ENCODE measurements at places on chromosomes 7 and 10.

GRCh38 chr7:27433581-27433980 lies 191.0 kb downstream of the EVX1 start:
- no peak for DNase-seq

DNA sequence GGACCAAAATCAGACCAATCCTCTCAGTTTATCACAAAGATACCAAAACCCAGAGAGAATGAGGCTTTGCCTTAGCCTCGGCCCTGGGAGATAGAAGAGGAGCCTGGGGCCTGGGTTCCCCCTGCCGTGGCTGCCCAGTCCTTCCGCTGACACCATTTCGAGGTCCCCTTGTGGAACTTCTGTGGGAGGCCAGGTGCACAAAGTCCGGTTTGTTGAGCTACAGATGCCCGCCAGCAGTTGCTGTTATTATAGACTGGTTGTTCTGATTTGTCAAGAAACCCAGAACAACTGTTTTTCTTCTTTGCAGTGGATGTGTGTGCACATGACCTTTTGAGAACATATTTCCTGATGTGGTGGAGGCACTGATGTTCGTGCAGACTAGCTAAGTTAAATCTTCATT lies 47.6 kb downstream of the CUX1 start:
- no peak for DNase-seq

DNA sequence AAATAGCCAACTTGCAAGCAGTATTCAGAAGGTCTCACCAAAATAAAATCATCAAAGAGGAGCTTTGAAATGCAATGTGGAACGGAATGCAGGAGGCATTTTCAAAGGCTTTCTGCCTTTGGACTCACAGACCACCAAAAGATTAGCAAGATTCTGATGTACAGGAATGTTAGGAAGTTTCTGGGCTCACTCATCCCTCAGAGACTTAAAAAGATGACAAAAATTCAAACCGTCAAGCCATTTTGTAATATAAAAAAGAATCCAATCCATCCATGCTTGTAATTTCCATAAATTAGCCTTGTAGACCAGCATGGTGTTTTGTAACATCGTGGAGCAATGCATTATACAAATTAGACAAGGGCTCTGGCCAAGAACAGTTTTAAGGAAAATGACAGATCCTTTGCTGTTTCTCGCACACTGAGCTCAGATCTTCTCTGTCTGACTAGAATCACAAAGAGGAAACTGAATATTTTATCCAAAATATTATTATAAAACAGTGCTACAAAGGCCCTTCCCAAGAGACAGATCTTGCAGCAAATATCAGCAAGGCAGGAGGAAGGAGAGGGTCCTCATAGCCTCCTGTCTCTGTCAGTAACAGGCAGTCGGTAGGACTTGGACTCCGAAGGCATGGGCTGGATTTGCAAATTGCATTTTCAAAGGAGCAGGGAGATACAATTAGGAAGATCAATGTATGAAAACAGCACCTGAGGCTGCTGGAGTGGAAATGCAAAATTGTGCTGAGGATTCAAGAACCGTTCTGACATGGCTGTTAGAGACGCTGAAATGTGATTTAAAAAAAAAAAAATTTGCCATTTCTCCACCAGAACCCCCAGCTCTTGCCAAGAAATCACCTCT lies 57.4 kb upstream of the NRP1 start:
- DNase-seq: no peak

- no peak for DNase-seq
Observed at GRCh38 chr10:122467701-122468100, 6.3 kb downstream of the HTRA1 start.

GRCh38 chr10:99526861-99527504 lies 5.8 kb upstream of the NKX2-3 start:
- DNase-seq: no peak
